ENCODE measurements at places on chromosomes 2 and 18.
A peak's percentile ranks its signal among the peaks of the same experiment; 100 is the strongest.

- no peak for DNase-seq
These were observed 48.7 kb upstream of the NFE2L2 start for GRCh38 chr2:177313162-177313781.

GRCh38 chr18:79395308-79395640 lies 456 bp upstream of the NFATC1 start:
- DNase-seq, result no peak

DNA sequence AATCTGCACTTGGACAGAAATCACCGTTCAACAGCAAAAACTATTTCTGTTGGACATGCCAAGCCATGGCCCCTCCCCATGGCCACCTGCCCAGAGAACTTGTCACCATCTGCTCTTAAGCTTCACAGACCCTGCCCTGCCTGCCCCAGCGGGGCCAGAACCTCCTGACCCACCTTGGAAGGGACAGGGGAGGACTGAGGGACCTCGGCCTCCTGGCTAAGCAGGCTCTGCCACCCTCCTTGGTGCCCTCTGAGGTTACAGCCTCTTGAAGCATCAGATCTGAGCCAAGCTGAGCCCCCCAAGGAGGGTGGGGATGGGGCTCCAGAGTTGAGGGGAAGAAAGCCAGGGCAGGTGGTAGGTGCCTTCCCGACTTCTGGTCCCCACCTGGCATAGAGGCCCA lies 6.5 kb downstream of the TEX261 start:
- no peak for DNase-seq

- DNase-seq, result no peak
These were observed 503.7 kb upstream of the SLC8A1 start for GRCh38 chr2:40955635-40956034.

GRCh38 chr2:132671151-132671835 lies 1.3 kb upstream of the LYPD1 start:
- DNase-seq, result no peak

DNA sequence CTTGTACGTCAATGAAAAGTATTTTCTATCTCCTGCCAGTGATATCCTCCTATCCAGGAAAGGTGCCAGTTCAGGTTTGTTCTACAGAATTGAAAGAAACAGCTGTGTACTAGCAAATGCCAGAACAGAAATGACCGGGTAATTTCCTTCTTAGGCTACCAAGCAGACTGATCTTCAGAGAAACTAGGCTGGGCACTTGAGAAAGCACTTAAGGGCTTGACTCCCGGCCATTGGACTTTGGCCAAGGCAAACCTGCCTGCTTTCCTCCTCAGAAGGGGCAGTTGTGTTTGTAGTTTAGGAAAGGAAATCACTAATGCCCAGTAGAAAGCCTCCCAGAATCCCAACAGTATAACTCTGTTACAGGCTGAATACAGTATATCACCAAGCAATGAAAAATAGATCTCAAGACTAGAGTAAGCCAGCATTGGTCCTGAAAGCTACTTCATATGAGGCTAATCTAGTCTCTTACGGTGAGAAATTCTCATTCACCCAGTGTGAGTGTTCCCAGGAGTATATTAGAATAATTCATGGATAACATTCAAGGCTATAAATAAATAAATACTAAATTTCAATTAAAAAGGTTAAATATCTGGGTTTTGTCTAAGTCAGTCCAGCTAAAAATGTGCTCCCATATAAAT lies 43.0 kb upstream of the COL5A2 start:
- no peak for DNase-seq

DNA sequence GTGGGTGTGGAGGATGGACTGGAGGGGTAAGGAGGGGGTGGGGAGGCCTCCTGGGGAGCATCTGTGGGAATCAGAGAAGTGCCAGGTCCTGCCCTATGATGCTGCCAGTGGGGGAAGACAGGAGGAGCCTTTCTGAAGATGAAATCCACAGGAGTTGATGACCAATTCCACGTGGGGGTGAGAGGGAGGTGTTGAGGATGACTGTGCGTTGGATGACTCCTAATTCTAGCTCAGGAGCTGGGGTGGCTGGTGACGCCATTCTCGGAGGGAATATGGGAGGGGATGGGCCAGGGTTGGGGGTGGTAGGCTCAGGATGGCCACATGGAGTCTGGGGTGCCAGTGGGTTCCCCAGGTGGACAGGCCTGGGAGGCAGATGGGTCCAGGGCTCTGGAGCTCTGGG lies 32.3 kb downstream of the EMX1 start:
- DNase-seq, result no peak

DNA sequence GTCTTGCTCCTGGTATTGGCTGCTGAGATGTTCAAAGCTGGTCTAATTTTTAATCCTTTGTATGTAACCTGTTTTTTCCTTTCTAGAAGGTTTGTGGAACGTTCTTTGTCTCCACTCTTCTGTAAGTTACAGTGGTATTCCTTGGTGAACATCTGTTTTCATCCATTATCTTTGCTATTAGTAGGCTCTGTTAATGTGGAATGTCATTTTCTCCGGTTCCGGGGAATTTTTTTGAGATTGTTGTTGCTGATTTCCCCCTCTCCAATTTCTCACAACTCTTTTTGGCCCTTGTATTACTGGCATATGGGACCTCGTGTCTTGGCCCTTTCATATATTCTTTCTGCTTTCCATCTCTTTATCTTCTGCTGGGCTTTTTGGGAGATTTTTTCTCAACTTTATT lies 63.4 kb downstream of the LCLAT1 start:
- no peak for DNase-seq

- no peak for DNase-seq
These were observed 349.0 kb upstream of the PKDCC start for GRCh38 chr2:41698678-41699422.

- no peak for DNase-seq
These were observed 205.1 kb upstream of the SRD5A2 start for GRCh38 chr2:31785876-31786275.

DNA sequence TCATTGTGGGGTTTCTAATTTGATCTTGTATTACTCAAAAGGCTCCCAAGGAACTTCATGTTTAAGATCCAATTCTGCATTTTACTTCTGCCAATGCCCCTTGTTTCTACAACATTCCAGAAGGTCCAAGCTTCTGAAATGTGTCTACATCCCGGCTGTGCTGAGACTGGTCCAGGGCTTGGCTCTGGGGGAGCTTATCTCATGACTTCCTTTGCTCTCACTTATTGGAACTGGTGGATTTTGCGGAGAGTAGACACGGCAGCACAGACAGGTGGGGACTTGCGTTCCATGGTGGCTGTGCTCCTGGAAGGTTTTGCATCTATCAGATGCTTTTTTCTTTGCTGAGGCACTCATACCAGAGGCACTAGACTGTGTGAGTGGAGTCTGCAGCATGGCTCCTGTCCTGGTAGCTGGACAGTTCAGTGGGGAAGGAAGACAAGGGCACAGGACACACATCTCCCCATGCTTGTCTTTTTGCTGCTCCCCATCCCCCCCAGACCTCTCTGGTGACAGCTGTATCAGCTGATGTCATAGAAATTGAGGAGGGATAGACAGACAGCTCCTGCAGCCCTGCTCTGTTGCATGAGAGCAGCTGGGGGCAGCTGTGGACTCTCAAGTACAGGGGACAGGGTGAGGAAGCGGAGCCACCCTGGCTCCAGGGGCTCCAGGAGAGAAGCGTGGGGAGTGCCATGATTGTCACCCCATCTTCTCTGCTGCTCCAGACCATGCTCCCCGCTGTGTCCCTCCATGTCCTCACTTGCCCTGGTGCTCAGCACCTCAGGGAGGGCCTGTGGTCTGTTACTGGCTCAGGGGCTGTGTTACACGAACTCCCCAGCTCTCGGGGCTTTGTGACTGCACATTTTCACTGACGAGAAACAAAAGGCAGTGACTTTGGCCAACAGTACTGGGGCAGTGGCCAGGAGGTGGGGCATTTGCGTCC lies 46.0 kb downstream of the ACAA2 start:
- no peak for DNase-seq

GRCh38 chr2:68135448-68136320 lies 22.0 kb upstream of the PNO1 start:
- DNase-seq, result no peak

DNA sequence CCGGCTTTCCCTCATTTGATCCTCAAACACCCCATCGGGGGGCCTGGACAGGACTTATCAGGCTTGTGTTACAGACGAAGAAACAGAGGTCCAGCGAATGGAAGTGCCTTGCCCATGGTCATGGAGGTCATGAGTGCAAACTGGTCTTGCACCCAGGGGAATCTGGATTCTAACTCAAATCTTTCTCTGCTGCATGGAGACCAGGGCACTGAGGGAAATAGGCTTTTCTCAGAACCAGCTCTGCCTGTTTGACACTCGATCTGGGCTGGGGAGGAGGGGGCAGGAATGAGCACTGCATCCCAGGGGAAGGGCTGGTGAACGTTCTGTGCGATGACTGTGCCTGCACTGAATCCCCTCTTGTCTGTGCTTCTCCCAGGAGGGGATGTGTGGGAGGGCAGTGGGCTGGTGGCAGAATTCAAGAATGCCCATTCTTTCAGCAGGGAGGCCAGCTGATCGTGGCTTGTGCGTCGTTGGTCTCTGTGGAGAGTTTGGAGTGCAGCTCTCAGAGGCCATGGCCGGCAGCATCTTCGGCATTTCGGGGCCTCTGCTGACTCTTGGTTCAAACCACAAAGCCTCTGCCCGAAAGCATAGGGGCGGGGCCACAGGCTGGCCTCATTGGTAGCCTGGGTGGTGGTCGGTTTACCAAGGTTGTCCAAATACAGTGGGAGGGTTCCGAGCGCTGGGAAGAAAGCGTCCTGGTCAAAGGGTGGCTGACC lies 171.6 kb downstream of the DDX1 start:
- no peak for DNase-seq

GRCh38 chr18:48813833-48814489 lies 136.8 kb downstream of the SMAD7 start:
- DNase-seq, result peak; percentile 90

DNA sequence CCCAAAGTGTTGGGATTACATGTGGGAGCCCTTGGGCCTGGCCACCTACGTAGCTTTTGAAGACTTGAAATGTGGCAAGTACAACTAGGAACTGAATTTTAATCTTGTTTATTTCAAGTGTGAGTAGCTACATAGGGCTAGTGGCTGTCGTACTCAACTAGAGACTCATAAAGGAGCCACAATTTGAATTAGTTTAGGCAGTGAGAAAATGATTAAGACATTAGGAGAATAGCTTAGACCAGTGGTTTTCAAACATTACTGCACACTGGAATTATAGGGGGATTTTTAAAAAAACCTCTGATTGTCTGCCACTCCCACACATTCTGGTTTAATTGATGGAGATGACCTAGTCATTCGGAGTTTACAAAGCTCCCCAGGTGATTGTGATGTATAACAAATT lies 127.1 kb downstream of the FMNL2 start:
- no peak for DNase-seq

DNA sequence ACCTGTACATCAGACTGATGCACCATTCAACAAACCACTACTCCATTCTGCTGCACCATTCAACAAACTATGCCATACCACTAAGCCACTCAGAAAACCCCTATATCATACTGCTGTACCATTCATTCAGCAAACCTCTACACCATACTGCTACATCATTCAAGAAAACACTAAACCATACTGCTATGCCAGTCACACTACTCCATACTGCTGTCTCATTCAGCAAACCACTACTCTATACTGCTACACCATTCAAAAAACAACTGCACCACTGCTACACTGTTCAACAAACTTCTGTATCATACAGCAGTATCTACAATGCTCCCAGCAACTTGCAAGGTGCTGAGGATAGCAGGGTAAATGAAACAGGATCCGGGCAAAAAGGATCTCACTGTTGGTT lies 12.9 kb upstream of the SLC1A4 start:
- DNase-seq, result no peak

GRCh38 chr2:196213252-196213980 lies 42.0 kb upstream of the STK17B start:
- peak; percentile 42 for DNase-seq

DNA sequence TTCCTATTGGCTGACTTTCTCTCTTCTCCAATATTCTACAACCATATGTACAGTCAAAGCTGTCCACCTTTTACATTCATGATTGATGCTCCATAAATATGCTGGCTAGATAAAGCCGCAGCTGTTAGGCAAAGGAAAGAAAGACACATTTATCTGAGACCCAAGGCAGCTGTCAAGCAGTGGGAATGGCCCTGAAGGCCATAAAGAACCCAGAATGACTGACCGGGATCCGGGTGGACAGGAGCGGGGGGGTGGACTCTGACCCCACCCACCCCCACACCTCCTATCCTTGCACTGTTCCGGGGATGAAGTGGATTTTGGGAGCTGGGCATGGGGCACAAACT lies 116.4 kb downstream of the RTP5 start:
- no peak for DNase-seq

DNA sequence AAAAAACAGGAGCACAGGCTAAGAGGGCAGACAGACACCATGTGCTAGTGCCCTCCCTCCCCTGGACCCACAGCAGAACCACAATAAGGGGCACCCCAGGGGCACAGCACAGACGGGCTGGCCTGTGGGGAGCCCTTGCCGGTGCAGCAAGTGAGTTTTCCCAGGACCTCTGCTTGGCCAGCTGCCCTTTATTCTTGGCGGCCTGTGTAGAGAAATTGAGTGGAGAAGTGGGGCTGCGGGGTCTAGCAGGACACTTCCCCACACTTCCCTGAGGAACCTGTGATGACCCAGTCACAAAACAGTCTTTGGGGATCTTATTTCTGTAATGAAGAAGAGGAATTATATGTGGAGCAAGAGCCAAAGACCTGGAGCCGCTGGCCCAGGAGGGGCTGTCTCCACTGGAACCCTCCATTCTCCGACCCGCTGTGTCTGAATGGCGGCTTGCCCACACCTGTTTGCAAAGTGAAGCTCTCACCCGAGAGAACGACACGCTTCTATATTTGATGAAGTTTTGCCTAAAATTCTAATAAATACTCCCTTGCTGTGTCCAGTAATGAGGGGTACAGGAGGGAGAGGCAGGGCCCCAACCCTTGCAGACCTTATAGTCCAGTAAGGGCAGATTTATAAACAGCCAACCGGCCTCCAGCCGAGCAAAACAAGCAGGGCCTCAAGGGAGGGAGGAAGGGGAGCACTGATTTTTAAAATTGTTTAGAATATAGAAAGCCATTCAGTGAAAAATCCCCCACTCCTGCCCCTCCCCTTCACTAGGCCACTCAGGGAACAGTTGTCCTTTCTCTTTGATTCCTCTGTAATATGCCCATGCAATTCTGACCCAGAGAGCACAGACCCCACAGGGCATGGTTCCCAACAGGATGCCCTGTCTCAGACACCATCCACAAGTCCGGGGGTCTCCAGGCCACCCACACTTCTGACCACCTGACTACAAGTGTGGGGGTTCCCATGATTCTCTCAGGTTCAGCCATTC lies 44.7 kb upstream of the SNED1 start:
- DNase-seq, result no peak

- no peak for DNase-seq
These were observed 418.9 kb upstream of the FANCL start for GRCh38 chr2:58660046-58660445.

DNA sequence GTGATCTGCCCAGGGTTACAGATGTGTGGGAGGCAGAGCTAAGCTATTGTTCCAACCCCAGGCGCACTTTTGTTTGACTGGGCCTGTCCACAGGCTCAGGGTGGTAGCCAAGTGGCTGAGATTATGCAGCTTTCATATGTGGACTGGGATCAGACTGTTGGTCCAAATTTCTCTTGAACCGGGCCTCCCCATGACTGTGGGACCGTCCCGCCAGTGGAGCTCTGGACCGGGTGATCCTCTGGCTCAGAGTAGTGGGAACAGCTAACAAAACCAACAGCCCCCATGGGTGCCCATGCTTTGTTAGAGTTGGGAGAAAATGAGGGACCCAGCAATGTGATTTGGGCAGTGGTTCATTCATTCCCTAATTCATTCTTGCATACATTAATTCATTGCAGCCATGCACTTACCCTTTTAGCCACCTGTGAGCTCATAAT lies 86.8 kb upstream of the HS6ST1 start:
- no peak for DNase-seq

All from CD4-positive, alpha-beta T cell treated with Interleukin-21 for 1 hour (primary cell).